GM12892 (cell line): ENCODE measurements at places on chromosomes 2 and 18.
A peak's percentile ranks its signal among the peaks of the same experiment; 100 is the strongest.

DNA sequence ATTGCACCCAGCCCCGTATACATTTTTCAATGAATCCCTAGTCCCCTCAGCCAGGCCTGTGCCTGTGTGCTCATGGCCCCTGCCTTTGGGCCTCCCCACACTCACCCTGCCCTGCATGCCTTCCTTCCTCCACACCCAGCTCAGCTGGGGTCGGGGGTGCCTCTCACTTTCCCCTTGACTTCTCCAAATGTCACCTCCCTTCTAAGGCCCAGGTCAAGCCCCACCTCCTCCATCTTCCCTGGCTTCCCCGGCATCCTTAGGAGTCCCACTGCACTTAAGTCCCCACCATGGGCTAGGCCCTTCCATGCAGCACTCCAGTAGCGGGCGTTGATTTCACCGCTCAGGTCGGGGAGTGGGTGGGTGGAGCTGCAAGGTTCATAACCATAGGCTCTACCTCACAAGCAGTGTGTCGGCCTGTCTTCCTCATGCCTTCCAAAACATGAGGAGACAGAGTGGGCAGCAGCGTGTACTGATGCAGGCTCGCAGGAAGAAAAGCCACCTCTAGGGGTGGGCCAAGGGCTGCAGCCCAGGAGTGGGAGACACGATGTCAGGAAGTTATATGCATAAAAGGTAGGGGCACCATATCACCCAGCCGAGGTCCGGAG is 47.7 kb downstream of the DNMT3A start:
- no peak for DNase-seq

DNA sequence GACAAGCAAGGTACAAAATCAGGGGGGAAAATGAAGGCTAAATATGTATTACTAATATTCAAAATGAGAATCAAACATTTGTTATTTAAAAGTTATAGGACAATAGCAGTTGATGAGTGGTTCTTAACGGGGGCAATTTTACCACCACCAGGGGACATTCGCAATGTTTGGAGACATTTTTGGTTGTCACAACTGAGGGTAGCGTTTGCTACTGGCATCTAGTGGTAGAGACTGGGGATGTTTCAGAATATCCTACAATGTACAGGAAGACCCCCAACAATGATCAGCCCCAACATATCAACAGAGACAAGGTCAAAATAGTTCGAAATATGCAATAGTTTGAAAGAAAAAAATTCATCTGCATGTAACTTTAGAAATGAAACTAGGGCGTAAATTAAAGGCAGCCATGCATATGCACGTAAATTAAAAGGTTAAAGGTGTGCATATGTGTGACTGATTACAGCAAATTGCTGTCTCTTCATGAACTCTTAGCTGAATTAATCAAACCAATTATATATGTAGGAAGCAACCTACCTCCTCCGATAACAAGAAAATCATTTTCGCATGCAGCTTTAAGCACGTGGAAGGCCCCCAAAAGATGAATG is 61.2 kb upstream of the CUL3 start:
- no peak for DNase-seq

- DNase-seq: no peak
Measured at GRCh38 chr2:113981404-113982134, 91.7 kb downstream of the ACTR3 start.

- DNase-seq: no peak
Measured at GRCh38 chr2:46540496-46541331, 61.3 kb downstream of the TMEM247 start.

GRCh38 chr2:222780051-222780450 is 80.8 kb upstream of the ACSL3 start:
- no peak for DNase-seq

DNA sequence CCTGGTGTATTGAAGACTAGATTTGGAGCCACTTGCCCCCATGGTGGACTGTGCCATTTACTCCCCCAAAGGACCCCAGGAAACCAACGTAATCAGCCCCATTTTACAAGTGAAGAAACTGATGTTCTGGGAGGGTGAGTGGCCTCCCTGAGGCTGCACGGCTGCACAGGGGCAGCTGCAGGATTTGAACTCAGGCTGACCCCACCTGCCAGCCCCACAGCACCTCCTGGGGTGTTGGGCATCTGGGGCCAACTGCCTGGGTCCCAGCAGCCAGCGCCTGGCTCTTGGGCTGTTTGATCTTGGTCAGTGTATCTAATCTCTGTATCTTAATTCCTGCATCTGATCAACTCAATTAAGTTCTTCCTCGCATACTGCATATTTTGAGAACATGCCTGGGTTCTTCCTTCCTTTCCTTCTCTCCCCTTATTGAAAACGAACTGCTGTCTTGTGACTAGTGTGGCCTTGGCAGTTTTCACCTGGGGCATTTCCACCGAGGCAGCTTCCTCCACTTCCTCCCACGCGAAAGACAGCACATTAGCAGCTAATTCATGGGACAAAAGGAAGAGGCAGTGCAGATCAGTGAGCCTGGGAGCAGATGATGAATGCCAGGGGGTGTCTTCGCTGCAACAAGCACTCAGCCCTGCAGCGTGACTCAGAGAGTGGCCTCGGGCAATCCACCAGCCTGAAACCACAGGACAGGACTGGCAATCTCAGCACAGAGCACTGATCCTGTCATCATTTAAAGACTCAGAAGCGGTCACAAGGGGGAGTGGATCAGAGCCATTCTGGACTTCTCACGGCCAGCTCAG is 184.1 kb upstream of the RAB12 start:
- no peak for DNase-seq

- no peak for DNase-seq
Measured at GRCh38 chr2:173568054-173568453, 213.4 kb downstream of the CDCA7 start.

- no peak for DNase-seq
Measured at GRCh38 chr2:128813352-128814034, 494.8 kb upstream of the HS6ST1 start.

GRCh38 chr2:80168801-80169200 is 135.8 kb downstream of the LRRTM1 start:
- no peak for DNase-seq

- DNase-seq: no peak
Measured at GRCh38 chr18:4851301-4851976, 345.6 kb downstream of the AKAIN1 start.

DNA sequence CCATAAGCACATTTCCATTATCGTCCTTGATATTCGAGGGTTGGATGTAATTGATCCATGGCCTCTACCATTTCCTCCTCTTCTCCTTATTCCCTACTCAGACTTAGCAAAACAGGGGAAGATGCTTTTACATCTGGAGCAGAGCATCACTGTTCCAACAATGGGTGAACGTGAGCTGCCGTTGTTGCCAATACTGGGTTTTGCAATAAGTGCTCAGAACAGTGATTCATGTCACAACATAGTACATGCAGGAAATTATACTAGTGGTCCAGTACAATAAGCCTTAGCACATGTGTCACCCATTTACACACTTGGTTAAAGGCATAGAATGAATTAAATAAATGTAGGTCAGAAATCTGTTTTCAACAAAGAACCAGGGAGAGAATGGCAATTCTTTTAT is 112.4 kb downstream of the DCC start:
- no peak for DNase-seq

GRCh38 chr2:241507430-241508239 is 749 bp downstream of the STK25 start:
- DNase-seq: peak; percentile 69

DNA sequence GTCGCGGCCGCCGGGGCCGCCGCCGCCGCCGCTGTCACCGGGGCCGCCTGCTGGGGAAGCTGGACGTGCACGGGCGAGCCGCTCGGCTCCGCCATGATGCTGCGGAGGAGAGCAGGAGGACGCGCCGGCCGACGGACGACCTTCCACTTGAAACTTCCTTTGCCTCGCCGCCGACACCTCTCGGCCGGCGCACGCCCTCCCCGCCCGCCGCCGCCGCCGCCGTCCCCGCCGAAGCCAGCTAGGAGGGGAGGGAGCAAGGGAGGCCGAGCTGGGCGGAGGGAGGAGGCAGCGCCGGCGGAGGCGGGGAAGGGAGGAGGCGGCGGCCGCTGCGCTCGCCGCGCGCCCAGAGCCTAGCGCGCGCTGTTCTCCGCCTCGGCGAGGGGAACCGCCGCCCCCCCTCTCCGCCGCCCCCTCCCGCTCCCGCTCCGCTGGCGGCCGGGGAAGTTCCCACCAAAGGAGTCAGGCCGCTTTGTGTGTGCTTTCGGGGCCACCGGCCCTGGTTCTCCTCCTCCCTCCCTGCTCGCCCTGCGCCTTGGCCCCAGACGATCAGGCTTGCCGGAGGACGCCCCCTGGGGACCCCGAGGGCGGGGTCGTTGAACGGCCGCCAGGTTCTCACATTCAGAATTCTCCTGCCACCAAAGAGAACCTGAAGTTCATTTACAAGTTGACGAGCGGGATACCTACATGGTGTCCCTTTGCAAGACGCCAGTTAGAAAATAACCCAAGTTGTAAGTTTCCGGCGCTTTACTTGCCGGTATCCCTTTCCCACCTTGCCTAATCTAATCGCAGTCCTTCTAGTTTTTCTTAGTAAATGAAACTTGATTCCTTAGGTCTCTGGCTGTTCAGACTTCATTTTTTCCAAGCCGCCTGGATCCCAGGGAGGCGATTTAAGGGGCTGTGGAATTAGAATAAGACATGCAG is at the start of gene STK39:
Gene STK39, minus strand, starts transcription at position 255 of the 921 bp plus-strand sequence. Its CDS starts 160 bp downstream, at position 95.
- peak; percentile 55 for DNase-seq

DNA sequence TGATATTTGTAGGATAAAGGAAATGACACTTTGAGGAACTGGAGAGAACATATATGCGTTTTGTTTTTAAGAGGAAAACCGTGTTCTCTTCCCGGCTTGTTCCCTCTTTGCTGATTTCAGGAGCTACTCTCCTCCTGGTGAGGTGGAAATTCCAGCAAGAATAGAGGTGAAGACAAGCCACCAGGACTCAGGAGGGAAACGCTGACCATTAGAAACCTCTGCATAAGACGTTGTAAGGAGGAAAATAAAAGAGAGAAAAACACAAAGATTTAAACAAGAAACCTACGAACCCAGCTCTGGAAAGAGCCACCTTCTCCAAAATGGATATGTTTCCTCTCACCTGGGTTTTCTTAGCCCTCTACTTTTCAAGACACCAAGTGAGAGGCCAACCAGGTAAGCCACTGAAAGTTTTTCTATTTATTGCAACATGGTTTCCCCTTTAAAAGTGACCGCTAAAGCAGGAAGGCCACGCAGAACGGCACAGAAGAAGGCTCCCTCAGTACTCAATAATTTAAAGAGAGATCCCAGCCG is 735 bp downstream of the NRP2 start:
- no peak for DNase-seq

GRCh38 chr2:241011751-241012510 is 13.5 kb downstream of the SNED1 start:
- DNase-seq: no peak

DNA sequence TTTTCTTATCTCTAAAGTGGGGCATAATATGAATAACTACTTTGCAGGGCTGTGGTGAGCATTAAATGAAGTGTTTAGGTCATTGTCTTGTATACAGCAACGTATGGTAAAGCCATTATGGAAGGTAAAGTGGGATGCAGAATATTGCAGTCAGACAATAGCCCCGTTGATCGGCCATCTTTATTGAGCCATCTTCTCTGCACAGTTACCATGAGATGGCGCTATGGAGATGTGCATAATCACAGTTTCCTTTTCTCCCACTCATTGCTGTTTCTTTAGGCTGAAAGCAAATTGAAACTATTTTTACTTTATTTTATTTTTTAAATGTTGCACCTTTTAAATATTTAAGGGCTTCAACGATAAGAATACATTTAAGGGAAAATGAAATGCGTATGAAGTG is 108.9 kb downstream of the THSD7B start:
- no peak for DNase-seq

DNA sequence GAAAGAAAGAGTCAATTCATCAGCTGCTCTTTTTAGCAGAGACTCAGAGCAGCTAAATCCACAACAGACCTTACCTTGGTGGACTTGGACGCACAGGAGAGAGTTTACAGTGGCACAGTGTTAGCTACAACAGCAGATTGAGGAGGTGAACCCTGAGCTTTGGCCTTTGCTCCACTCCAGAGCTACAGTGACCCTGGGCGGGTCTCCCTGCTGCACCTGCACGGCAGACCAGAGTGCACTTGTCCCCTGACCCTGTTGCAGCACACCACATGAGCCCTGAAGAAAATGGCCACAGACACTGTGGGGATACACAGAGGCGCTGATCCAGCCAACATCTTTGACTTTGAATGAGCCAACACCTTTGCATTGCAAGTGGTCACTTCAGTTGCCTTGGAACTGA is 11.0 kb downstream of the SLC19A3 start:
- DNase-seq: no peak

- DNase-seq: no peak
Measured at GRCh38 chr2:172436889-172437288, 9.5 kb downstream of the ITGA6 start.

- no peak for DNase-seq
Measured at GRCh38 chr2:149315461-149315860, 14.9 kb upstream of the LYPD6 start.

GRCh38 chr18:79754831-79755351 is 42.8 kb upstream of the KCNG2 start:
- DNase-seq: no peak

DNA sequence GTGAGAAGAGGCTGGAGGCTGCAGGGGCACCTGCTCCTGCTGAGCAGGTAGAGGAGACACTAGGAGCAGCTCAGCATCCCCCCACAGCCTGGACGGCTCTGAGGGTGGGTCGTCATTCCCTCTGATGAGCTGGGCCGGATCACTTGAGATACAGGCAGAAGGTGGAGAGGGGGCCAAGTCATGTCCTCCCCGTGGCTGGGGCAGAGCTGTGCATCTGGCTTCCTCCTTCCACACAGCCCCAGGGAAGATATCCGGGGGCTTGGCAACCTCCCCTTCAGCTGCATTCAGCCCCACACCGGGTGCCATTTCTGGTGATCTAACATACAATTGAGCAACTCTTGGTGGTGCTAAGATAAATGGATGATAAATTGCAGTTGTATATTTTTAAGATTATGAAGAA is 236.9 kb downstream of the LDLRAD4 start:
- no peak for DNase-seq

- no peak for DNase-seq
Measured at GRCh38 chr2:201996006-201996405, 37.6 kb upstream of the FZD7 start.

DNA sequence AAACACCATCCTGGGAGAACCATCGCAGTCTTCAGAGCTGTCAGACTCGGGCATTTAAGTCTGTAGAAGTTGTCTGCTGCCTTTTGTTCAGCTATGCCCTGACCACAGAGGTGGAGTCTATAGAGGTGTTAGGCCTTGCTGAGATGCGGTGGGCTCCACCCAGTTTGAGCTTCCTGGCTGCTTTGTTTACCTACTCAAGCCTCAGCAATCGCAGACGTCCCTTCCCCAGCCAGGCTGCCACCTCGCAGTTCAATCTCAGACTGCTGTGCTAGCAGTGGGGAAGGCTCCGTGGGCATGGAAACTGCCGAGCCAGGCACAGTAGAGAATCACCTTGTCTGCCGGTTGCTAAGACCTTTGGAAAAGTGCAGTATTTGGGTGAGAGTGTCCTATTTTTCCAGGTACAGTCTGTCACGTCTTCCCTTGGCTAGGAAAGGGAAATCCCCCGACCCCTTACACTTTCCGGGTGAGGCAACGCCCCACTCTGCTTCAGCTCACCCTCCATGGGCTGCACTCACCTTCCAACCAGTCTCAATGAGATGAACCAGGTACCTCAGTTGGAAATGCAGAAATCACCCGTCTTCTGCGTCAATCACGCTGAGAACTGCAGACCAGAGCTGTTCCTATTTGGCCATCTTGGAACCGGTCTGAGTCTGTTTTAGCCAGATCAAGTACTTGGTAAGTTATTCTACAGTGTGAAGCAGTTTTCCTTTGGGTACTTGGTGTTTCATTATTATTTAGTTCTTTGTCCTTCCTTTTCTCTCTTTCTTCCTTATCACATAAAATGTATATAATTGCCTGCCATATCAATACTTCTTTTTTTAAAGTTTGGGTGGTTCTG is 71.5 kb downstream of the CDC42EP3 start:
- DNase-seq: no peak
